ENCODE measurements at places on chromosomes 2 and 18.

- DNase-seq = no peak
Observed at GRCh38 chr18:74921057-74921820, 287.7 kb downstream of the PTGR3 start.

GRCh38 chr2:219906114-219907010 is 278.9 kb downstream of the SLC4A3 start:
- no peak for DNase-seq

DNA sequence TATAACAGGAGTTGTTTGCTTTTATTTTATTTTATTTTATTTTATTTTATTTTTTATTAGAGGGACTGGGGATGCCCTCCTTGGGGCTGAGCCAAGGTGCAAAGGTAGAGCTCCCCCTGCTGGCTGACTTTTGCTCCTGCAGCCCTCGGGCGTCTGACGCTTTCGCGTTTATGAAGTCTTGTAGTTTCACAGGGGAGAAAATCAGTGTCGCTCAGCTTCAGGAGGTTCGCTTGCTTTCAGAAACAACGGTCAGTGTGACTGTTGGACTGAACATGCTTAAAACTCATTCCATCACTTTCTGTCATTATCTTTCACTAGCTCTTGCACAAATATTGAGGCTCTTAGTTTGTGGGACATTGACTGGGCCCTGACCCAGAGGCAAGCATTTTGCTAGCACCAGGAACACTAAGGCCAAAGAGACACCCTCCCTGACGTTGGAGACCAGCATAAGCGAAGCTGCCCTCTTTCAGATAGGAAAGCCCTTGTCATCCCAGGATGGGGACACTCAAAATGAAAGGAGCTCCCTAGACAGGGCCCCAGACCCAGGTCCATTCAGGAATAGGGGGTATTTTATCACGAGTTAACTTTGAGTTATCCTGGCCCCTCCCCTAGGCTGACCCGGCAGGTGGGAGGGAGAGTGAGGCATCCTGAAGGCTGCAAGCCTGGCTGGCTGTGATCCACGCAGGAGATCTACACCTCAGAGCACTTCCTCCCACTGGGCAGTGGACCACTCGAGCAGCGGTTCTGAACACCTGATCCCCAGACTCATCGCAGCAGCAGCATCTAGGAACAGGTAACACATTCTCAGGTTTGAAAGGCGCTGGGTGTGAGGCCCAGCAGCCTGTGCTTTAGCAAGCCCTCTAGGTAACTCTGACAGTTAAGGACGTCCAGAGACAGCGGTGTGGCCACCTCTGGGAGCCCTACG is 34.4 kb downstream of the LGALSL start:
- peak; percentile 65 for DNase-seq

GRCh38 chr2:216320852-216321251 is 51.4 kb downstream of the MARCHF4 start:
- no peak for DNase-seq

DNA sequence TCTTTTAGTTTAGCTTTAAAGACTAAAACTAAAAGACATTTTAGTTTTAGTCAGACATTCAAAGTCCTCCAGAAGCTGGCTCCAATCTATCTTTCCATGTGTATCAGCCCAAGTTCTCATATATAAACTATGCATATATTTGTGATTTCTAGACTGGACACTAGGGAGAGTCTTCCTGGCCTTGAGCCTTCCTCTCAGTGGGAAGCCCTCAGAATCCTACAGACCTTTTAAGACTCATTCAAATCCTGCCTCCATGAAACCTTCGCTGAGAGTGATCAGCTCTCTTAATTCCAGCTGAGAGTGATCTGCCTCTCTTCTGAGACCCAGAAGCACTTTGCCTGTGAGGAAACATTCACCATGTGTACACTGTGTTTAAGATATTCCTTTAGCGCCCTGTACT is 452.7 kb downstream of the TGIF1 start:
- no peak for DNase-seq

- no peak for DNase-seq
Observed at GRCh38 chr2:107808959-107809358, 17.7 kb upstream of the RGPD4 start.

DNA sequence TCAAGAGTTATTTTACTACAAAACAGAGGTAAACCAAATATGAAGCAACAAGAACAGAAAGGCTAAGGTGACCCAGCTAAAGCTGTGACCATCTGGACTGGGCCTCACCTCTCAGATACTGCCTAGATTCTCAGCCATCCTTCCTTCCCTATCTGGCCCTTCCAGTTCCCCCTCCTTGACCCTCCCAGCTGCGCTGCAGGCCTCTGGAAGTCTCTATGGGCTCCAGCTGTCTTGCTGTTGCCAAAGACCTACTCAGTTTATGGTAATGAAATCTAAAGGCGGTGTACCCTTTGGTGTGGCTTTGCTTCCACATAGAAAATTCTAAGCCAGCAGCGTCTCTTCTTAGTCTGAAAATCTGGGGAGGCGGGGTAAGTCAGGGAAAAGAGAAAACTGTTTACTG is 55.7 kb downstream of the ARHGEF33 start:
- no peak for DNase-seq

- DNase-seq = no peak
Observed at GRCh38 chr2:158818511-158818910, 23.4 kb downstream of the DAPL1 start.

DNA sequence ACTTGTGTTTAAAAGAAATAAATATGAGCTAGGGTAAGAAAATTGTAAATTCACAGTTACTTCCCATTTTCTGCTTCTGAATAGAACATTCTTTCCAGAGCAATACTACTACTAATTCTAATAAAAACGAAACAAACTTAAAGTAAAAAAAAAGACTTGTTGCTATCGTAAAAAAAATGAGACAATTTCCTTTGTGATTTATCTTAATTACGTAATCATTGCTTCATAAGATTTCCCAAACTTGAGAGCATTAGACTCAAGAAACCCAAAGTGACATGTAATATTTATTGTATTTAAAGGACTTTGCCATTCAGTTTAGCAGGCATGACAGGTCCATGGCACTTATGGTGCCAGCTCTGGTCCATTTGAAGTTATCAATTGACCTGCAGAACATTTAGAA is 153.8 kb downstream of the AQP4 start:
- DNase-seq = no peak

- no peak for DNase-seq
Observed at GRCh38 chr2:113212245-113213060, 38.7 kb downstream of the PSD4 start.

GRCh38 chr2:28617502-28618184 is 121.8 kb downstream of the PLB1 start:
- DNase-seq = no peak

GRCh38 chr2:11750422-11750821 is 4.0 kb downstream of the LPIN1 start:
- no peak for DNase-seq

DNA sequence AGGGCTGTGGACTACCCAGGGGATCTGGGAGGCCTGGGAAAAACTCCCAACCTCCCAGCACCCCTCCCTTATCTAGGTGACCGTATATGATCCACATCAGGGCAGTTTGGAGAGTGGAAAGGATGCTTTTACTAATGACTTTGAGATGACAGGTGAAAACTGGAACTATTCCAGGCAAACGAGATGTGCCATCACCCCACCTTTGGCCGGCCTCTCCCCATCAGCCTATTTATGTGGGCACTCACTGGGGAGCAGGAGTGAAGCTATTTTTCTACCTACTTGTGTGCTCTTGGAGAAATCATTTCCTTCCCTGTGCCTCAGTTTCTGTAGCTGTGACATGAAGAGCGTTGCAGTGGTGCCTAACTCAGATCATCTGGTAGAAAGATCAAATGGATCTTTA is 107.2 kb downstream of the SMAD7 start:
- no peak for DNase-seq

GRCh38 chr2:121875585-121876185 is 120.2 kb downstream of the TSN start:
- no peak for DNase-seq

DNA sequence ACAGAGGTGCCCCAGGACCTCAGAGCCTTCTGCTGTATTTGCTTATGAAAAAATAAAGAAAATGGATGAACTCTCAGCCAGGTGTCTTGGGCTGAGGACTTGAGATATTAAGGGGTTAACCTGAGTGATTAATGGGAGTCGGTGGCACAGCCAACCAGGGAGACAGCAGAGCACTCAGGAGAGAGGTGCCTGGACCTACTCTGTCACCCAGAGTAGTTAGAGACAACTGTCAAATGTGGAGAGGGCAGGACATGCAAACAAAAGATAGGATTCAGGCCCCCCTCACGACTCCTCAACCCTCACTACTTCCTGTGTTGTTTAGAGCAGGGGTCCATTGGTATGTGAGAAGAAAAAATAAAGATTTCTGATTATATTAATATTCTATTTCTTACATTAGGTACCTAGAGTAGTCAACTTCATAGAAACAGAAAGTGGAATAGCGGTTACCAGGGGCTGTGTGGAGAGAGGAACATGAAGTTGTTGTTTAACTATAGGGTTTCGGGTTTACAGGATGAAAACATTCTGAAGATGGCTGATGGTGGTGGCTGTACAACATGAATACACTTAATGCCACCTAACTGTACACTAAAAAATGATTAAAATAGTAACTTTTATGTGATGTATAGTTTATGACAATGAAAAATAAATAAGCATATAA is 28.6 kb upstream of the CETN1 start:
- DNase-seq = no peak

DNA sequence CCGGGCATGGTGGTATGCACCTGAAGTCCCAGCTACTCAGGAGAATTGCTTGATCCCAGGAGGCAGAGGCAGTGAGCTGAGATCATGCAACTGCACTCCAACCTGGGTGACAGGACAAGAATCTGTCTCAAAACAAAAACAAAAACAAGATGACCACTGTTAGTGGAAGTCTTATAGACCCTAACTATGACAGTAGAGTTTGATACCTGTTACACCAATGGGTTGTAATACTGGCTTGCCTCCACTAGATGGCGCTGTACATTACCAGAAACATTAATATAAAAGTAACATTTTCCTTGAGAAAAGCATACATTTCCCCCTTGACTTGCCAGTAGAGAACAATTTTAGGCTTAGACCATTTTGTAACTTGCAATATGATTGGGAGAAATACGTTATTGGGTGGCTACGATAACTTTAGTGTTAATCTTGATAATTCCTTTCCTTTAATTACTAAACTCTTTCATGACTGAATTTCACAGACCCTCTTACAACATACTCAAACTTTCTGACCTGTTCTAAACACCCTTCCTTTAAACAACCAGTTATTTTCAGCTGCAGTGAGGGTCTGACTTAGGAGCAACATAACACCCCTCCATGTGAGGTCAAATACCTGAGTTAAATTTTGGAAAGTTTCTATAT is 19.5 kb downstream of the SLC25A52 start:
- peak; percentile 21 for DNase-seq

- no peak for DNase-seq
Observed at GRCh38 chr2:119248751-119249150, 25.1 kb downstream of the STEAP3 start.

GRCh38 chr2:178632729-178633128 is 152.5 kb downstream of the PLEKHA3 start:
- DNase-seq = no peak
